ENCODE measurements at places on chromosomes 13 and 19.

GRCh38 chr19:46448601-46449000, 19.9 kb upstream of the PNMA8C start:
- DNase-seq: no peak

DNA sequence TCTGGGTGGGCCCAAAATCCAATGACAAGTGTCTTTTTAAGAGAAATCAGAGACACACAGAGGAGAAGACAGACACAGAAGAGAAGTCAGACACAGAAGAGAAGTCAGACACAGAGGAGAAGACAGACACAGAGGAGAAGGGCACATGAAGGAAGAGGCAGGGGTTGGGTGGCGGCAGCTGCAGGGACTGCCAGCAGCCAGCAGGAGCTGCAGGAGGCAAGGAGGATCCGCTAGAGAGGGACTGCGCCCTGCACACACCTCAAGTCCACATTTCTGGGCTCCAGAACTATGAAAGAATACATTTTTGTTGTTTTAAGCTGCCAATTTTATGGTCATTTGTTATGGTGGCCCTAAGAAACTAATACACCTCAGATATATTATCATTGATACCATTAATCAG, 140.6 kb downstream of the ZIC5 start:
- DNase-seq: no peak

DNA sequence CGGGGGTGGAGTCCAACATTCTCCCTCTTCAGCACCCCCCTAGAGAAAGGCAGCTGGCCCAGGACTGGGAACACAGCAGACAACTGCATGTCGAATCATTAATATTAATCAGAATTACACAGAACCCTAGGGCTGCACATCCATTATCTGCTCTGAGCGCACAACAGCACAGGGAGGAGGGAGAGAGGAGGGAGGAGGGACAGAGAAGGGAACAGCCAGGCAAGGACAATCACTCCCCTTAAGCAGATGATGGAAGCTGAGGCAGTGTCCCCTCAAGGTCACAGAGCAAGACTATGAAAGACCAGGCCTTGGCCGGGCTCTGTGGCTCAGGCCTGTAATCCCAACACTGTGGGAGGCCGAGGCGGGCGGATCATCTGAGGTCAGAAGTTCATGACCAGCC, 25.7 kb downstream of the TLE6 start:
- DNase-seq: no peak

GRCh38 chr13:99894840-99895443, 76.6 kb downstream of the ZIC5 start:
- DNase-seq: no peak
